ENCODE measurements at places on chromosomes 5 and 9.

DNA sequence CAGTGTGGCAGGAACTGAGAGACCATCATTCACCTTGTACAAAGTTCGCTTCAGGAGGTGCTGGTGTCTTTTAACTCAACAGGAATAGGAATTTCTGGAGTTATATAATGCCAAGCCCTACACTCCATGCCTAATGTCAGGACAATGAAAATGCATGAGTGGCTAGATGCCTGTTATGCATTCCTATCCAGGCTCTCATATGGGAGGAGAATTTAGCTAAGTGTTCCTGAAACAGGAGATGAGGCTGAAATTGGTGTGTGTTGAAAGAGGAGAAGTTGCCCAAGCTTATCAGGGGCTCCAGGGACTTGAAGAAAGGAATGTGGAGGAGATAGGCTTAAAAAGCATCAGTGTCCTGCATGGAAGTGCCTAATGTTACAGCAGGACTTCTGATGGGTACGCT lies 26.8 kb upstream of the PRUNE2 start:
- DNase-seq, result no peak

DNA sequence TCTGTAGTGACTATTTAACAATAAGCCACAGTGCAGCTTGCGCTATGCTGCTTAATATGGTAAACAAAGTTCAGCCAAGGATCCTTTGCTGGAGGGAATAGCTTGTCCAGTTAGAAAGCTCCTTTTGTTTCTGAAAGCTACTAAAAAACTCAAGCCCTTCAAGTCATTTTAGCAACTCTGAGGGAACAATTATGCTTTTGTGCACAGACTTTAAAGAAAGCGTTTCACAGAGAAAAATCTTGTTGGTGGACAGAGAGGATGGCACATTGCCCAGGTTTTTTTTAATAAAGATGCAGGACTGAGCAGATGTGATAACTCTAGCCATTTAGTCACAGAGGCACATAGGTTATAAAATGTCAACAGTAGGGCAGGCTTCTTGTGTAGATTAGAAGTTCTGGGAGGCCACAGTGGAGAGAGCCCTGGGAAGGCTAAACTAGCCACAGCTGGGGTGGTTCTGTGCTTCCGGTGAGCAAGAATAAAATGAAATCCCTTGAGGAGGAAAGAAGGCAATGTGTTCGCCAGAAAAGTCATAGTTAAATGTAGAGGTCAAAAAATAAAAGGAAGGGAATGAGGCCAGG lies 63.4 kb downstream of the ALDH7A1 start:
- no peak for DNase-seq

GRCh38 chr9:113609562-113610318 lies 146.2 kb downstream of the RGS3 start:
- DNase-seq, result no peak

GRCh38 chr5:111422245-111422644 lies 90.1 kb downstream of the STARD4 start:
- no peak for DNase-seq

GRCh38 chr5:177301503-177302165 lies 1.9 kb downstream of the RAB24 start:
- DNase-seq, result no peak

DNA sequence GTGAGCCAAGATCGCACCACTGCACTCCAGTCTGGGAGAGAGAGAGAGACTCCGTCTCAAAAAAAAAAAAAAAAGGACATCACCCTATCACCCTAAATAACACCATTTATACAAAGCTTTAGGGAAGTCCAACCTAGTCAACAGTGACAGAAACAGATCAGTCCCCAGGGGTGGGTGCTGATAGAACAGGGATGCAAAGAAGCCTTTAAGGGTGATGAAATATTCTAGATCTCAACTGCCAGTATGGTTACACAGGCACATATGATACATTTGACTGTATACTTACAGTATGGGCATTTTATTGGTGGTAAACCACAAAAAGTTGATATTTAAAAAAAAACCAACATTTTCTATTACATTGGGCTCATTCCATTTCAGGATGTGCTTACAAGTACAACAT lies 4.8 kb downstream of the RETREG1 start:
- no peak for DNase-seq

DNA sequence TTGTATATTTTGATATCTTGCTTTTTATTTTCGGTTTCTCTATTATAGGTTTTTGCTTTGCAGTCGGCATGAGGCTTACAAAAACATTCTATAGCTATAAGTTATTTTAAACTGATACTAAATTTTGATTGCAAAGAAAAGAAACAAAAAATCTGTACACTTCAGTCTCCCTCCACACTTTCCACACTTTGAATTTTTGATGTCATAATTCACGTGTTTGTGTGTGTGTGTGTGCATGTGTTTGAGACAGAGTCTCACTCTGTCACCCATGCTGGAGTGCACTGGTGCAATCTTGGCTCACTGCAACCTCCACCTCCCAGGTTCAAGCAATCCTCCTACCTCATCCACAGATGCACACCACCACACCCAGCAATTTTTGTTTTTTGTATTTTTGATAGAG lies 124.9 kb downstream of the MRPS30 start:
- no peak for DNase-seq

- no peak for DNase-seq
Measured at GRCh38 chr5:117892360-117892759, 1096.0 kb downstream of the DTWD2 start.

DNA sequence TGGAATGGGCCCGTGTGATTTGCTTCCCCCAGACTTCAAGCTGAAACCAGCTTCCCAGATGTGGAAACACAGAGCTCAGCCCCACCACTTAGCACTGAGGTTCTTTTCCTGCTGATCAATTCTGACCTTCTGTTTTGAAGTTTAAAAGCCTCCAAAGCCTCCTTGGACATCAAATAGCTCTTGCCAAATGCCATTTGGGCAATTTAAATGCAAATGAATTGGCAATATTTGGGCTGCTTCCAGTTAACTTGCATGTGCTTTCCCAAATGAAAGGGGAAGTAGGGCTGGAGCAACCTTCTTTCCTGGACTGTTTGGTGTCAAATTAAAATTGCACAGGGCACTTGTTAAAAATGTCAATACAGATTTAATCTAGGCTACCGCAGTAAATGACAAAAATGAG lies 710.5 kb downstream of the TLR4 start:
- no peak for DNase-seq

DNA sequence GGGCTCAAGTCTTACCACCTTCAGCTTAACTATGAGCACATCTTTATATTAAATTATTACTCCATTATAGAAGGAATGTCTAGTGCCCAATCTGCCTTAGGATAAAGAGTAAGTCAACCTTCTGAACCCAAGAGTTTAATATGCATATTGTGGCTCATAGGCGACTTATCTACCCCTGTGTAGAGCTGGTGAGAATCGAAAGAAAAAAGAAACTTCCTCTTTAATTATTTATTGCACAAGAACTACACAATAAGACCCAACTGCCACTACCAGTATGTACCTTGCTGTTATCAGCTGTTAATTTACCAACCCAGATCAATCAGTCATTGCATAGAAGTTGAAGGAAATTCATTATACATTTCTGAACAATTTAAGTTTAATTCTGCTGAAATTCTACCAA lies 329.1 kb upstream of the SLC24A2 start:
- no peak for DNase-seq

- DNase-seq, result no peak
Measured at GRCh38 chr9:24051587-24051986, 225.5 kb upstream of the ELAVL2 start.

- DNase-seq, result no peak
Measured at GRCh38 chr5:130277522-130277921, 373.3 kb downstream of the CHSY3 start.

- DNase-seq, result no peak
Measured at GRCh38 chr9:33198165-33198564, 31.0 kb upstream of the B4GALT1 start.

GRCh38 chr5:119347574-119347973 lies 8.2 kb upstream of the TNFAIP8 start:
- DNase-seq, result no peak

DNA sequence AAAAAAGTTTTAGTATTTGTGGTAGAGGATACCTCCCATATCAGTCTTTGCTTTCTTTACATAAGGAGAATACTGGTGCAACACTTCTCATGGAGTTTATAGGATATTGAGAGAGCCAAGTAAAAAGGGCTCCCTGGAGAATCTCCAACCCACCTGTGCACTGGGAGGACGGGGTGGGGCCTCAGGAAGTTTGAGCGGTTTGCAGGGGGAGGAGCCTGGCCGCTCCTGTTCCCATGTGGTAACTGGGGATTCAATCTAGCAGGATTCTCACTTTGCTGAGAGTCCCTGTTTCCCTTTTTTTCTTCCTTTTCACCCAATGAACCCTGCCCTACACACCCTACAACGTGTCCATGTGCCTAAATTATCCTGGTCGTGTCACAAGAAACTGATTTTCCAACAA lies 82.8 kb downstream of the APTX start:
- no peak for DNase-seq

GRCh38 chr9:84293001-84293798 lies 47.4 kb downstream of the SLC28A3 start:
- DNase-seq, result no peak

- DNase-seq, result no peak
Measured at GRCh38 chr5:112023766-112024165, 266.8 kb upstream of the NREP start.

DNA sequence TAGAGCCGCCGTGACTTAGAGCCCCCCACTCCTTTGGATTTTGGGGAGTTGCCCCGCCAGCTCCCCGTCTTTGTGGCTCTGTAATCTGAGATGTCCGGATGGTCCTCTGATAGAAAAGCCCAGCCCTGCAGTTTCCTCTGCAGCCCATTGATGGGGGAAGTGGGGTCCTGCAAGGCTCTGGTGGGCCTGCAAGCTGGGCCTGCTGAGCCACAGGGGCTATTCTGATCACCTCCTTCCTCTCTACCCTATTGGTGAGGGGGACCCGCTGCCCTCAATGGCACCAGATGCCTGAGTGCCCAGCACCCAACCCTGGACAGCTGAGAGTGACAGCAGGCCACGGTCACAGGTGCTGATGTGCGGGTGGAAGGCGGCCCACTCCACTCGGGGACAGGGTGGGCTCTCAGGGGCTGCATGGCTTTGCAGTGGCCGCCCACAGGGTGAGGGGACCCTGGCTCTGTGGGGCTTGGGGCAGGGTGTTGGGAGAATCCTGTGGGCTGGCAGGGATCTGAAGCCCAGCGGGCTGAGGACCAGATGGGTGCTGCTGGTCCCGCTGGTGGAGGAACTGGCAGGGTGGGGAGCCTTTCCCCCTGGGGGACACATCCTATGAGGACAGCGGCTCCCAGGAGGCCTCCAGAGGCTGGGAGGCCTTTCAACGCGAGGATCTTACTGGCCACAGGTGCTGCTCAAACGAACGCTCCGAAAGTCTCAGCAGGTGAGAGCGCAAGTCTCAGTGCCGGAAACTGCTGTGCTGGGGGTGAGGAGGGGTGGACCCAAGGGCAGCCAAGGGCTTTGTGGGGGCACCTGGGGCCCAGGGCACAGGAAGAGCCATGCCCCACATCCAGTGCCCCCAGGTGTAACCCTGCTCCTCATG lies 30.0 kb upstream of the LPCAT1 start:
- DNase-seq, result no peak

GRCh38 chr9:21504113-21504512 lies 22.0 kb upstream of the IFNE start:
- DNase-seq, result no peak

Measured in cortex of kidney (tissue), 1 donor.